ENCODE measurements at places on chromosomes 11 and 22. TPM values are rescaled to one million over a fixed set of nuclear protein-coding genes. Genes with fewer than 3 reads are reported as not detected.
A peak's percentile ranks its signal among the peaks of the same experiment; 100 is the strongest.

DNA sequence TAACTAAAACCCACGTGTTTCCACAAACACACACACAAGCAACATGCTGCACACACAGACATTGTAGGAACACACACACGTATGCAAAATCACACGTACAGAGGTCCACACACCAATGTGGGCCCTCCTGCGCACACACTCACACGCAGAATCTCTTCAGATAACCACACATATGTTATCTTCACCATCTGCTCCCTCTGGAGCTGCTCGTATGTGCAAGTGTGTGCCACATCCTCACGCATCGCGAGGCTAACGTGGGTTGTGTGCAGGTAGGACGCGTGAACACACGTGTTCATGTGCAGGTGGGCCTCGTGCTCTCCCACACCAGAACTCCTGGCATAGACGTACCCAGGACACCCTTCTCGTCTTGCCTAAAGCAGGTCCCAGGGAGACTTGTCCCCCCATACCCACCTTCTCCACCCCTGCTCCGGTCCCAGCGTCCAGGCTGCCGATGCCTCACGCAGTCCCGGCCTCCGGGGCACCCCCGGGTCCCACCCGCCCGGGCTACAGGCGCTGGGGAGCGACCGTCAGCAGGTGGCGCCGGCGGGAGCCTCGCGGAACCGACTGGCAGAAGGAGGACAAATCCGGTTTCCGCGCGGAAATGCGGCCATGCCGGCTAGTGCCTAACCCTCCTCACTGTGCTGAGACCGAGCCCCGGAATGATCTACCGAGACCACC is 10.3 kb upstream of the IGSF9B start:
- peak; percentile 87 for DNase-seq

DNA sequence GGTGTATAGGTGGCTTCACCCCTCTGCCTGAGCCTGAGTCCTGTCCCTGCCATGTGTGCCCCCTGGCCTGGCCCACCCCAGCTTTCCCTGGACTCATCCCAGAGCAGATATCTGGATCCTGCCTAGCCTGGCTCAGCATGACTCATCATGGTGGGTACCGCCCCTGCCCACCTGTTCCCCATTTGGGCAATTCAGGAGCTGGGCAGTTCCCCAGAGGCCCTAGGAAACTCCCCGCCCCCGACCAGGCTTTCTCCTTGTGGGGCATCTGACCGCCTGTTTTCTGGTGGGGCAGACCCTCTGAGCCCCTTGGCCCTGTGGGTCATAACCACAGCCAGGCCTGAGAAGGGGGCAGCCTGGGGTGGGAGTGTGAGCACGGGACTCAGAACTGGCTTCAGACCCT is 4.4 kb downstream of the TSPO start:
- no peak for DNase-seq

GRCh38 chr11:62324731-62325556 is 12.3 kb upstream of the ASRGL1 start:
- DNase-seq = peak; percentile 20

DNA sequence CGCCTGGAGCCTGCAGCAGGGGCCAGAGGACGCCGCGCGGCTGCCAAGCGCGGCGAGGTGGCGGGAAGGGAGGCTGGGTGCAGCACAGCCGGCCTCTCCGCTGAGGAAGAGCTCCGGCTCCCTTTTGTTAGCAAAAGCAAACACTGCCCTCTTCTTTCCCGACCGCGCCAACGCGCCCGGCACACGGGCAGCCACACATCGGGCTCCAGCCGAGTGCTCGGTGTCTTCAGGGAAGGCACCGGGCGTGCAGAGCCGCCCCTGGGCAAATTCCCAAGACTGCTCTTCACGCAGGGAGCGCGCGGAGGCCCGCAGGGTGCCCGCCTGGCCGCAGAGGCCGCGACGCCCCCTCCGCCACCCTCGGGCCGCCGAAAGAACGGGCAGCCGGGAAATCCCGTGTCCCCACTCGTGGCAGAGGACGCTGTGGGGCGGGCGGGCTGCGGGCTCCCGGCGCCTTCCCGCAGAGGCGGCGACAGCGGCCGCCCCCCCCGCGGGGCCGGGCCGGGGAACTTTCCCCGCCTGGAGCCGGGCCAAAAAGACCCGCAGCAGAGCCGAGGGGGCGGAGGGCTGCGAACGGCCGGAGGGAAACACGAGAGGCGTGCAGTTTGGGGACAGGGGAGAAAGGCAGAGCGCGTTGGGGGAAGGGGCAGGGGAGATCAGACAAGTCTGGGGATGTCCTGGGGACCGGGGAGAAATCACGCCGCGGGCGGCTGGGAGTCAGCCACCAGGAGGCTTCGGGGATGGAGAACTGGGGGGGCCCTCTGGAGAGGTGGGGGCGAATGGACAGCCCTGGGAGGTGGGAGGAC is 931 bp downstream of the CADM1 start:
- DNase-seq = peak; percentile 88

DNA sequence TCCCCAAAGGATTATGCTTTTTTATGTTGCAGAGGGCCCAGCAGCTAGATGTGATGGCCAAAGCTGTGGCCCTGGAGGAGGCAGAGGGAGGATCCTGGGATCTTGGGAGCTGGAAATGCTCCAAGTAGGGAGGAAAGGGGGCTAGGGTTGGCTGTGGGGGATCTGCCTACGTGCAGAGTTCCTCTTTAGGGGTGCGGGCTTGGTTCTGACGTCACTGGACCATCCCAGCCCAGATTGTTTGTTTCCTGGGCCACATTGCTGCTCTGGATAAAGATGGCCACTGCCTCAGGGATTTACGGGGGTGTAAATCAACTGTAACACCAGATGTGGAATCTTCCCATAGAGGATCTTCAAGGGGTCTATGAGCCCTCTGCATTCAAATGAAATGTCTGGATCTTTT is 110.3 kb upstream of the SYT13 start:
- DNase-seq = no peak

- no peak for DNase-seq
These were observed 67.9 kb downstream of the DKK3 start for GRCh38 chr11:11940551-11940950.

GRCh38 chr11:122686111-122686510 is 30.6 kb downstream of the UBASH3B start:
- DNase-seq = no peak

- no peak for DNase-seq
These were observed 1.3 kb downstream of the RDX start for GRCh38 chr11:110295086-110295485.

GRCh38 chr22:27216444-27216843 is 559.1 kb downstream of the MIAT start:
- no peak for DNase-seq

DNA sequence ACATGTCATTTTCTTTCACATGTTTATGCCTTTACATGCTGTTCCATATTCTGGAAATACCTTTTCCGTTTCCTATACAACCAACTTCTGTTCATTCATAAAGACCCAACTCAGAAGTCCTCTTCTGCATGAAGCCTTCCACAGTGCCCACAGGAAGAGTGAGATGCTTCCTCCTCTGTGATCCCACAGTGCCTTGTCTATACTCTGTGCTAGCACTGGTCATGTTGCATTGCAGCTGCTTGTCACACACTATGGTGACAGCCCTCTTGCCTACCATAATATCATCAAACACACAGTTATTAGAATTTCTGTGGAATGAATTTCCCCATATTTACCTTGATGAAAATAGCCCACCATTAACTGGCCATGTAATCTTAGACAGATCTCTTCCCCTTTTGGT is 8.9 kb downstream of the PARVA start:
- DNase-seq = no peak

- no peak for DNase-seq
These were observed 154.5 kb downstream of the OR4C45 start for GRCh38 chr11:50187220-50187619.

- no peak for DNase-seq
These were observed 3.7 kb downstream of the MPZL2 start for GRCh38 chr11:118260353-118260752.

DNA sequence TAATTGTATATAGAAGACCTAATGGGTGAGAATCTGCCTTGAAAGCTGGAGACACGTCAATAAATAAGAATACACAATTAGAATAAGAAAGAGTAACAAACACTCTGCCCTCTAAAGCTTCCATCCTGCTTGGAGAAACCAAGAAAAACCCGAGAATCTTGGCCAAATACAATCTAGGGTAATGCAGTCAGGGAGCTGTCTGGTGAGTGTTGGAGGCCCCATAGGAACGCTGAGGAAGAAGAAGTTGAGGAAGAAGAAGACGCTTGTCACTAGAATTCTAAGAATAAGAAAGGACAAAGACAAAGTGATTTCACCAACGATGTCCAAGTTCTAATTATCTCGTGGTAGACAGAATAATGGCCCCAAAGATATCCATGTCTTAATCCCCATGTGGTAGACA is 4485.9 kb upstream of the OR11H1 start:
- DNase-seq = no peak

GRCh38 chr11:112235750-112236390 is 9.6 kb downstream of the PTS start:
- no peak for DNase-seq

DNA sequence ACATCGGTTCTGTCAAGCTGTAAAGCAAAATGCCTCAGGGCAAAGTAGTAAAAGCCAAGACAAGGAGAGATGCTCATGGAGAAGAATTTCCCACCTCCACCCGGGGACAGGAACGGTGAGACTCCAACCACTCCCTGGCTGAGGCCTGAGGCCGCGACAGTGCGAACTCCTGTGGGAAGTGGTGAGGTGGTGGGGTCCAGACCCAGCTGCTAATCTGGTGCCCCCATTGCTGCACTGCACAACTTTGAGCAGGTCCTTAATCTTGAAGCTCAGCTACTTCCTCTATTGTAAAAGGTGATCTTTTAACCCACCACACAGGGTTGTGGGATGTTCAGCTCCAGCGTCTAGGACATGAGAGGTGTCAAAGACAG is 83.9 kb downstream of the ZC3H12C start:
- DNase-seq = no peak

- peak; percentile 100 for DNase-seq
These were observed at the start of gene CDK2AP2 for GRCh38 chr11:67507864-67508485. TSS of gene CDK2AP2 (minus strand) at chr11:67508162. CDS start at chr11:67508082, 80 bp downstream.

DNA sequence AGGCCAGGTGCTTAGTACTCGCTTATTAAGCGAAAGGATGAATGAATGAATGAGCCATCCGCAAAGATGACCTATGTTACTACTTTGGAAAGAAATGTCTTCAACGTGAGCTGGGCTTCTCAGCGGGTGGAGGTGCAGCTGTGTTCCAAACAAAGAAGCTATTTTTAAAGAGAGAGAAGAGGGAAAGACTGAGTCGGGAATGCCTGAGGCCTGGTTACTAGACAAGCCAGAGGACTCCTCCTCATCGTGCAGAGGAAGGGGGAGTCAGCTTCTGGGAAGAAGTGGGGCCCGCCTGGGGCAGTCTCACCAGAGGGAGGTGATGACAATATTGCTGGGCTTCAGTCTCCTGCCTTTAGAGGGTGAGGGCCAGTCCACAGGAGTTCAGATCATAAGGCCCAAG is 30.4 kb upstream of the CD5 start:
- no peak for DNase-seq

DNA sequence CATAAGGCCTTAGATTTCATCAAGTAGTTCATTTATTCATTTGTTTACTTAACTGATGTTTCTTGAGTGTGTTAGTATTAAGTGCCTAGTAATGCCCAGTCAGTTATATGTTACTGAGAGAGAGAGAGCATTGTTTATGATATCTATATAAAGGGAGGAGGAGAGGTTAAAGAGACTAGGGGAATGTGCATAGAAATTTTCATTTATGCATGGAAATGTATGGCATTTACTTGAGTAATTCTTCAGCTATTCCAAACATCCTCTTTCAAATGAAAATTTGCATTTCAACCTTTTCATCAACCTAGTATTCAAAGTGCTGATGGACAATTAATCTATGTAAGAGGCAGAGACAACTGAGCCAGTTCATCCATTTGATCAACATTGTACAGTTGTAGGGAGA is 199.7 kb downstream of the NELL1 start:
- no peak for DNase-seq

The MACROD1 gene
- 60.2 TPM for total RNA-seq

The ALX4 gene
- total RNA-seq = not detected

The ALDH3B2 gene
- total RNA-seq = not detected

The ST14 gene
- 1.2 TPM for total RNA-seq

The OR8G5 gene
- total RNA-seq = not detected

The TSPAN32 gene
- 14.2 TPM for total RNA-seq

The PHOX2A gene
- not detected for total RNA-seq
